Activated T-helper 2 cell treated with anti-CD3 and anti-CD28 coated beads, Interferon-gamma antibody, Interleukin-2, Interleukin-4, amounts not matched to agents 10 μg/mL and 5 μg/mL and 100 μg/mL, durations not matched to agents 14 hours and 24 hours and 36 hours (primary cell): ENCODE measurements at places on chromosomes 6 and 20.
A peak's percentile ranks its signal among the peaks of the same experiment; 100 is the strongest.

DNA sequence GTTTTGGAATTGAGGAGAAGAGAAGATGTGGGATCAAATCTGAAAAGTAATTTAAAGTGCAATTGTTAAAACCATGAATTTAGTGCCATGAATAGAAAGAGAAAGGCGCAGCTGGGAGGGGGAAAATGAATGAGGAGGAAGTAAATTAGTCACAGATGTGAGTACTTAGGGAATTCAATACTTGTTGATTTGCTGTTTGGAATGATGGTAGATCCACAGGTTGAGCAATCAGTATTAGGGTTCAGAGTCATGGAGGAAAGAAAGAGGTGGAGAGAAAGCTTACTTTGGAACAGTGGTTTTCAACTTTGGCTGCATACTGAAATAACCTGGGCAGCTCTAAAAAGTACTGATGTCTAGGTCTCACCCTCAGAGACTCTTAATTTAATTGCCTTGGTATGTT lies 229.7 kb upstream of the ASCC3 start:
- DNase-seq: no peak

- no peak for DNase-seq
These were observed 873.7 kb downstream of the KIF16B start for GRCh38 chr20:15699431-15700146.

GRCh38 chr6:33815854-33816253 lies 12.1 kb upstream of the MLN start:
- DNase-seq: no peak

DNA sequence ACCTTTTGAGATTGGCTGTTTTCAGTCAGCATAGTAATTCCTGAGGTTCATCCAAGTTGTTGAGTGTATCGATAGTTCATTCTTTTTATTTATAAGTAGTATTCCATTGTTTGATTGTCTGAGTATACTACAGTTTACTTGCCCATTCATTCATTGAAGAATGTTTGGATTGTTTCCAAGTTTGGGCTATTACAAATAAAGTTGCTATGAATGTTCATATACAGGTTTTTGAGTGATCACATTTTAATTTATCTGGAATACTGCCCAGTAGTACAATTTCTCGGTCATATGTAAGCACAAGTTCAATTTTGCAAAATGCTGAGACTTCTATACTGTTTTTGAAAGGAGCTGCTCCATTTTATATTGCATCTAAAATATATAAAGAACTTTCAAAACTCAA lies 14.2 kb upstream of the EPHA7 start:
- DNase-seq: no peak

- no peak for DNase-seq
These were observed 90.6 kb upstream of the CD83 start for GRCh38 chr6:14026831-14027539.

DNA sequence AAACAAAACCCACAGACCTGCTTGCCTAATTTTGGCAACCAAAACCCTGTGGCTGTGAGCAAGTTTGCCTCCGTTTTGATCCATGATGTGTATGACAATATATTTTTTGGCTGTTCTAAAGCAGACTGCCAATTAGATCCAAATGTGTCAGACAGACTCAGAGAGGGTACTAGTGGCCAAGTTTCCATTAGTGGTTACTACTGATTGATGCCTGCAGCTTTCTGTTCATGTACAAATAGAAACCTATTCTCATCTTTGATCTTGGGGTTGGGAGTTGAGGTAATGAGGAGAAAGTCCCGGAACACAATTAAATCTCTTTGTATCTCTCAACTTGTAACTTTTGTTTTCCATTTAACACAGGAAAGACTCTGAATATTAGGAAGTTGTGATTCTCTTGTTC lies 100.9 kb downstream of the RNF144B start:
- DNase-seq: no peak

- no peak for DNase-seq
These were observed 564.6 kb upstream of the AGPAT4 start for GRCh38 chr6:161838306-161839035.

DNA sequence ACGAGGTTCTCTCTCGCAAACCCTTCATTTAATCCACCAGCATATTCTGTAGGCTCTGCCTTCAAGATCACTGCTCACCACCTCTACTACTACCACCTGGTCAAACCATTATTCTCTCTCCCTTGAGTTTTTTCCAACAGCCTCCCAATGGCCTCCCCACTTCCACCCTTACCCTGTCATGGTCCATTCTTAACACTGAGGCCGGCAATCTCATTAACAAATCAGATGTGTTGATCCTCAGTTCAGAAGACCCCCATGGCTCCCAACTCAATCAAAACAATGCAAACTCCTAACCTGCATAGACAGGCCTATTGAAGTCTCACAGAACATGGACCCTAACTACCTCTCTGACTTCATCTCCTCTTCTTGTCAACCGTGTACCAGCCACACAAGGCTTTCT lies 2.2 kb downstream of the AURKA start:
- DNase-seq: no peak

DNA sequence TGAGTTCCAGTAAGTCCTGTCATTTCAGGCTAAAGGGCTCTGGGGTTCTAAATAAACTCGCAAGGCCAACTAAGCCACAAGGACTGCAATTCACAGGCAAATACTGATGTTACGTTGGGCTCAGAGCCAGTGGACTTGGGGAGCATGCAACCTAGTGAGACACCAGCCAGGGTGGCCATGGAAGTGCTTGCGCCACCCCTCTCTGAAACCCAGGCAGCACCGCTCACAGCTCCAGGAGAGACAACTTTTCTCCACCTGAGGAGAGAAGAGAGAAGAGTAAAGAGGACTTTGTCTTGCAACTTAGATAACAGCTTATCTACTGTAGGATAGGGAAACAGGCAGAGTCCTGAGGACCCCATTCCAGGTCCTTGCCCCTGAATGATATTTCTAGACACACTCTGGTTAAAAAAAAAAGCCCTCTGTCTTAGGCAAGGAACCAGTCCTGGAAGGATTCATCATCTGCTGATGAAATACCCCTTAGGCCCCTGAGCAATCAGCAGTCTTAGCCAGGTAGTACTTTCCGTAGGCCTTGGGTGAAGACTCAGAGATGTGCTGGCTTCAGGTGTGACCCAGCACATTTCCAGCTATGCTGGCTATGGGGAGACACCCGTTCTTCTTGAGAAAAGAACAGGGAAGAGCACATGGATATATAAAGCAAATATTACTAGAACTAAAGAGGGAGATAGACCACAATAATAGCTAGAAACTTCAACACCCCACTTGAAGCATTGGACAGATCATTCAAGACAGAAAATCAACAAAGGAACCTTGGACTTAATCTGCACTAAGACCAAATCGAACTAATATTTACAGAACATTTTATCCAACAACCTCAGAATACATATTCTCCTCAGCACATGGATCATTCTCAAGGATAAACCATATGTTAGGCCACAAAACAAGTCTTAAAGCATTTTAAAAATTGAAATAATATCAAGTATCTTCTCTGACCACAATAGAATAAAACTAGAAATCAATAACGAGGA lies 31.5 kb upstream of the TBC1D32 start:
- no peak for DNase-seq

DNA sequence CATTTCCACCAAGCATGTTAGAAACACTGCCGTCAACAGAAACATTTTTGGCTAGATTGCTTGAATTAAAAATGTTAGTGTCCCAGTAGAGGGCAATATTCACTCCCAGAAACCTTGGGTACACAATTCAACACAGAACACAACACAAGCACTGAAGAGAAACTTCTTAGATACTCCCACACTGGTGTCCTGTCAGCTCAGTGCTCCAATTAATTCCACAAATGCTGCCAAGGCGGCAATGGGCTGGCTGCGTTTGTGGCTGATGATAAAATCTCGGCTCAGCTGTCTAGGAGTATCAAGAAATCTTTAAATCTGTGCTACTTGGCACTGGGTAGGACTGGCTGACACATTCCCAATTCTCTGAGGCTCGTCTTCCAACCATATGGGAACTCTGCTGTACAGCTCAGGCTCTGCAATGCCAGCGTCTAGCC lies 39.3 kb downstream of the BEND3 start:
- DNase-seq: no peak

- no peak for DNase-seq
These were observed 206.4 kb upstream of the HDDC2 start for GRCh38 chr6:125507987-125508655.

- DNase-seq: no peak
These were observed 30.7 kb upstream of the RIN2 start for GRCh38 chr20:19727251-19727847.

GRCh38 chr6:14734416-14735340 lies 511.2 kb upstream of the JARID2 start:
- peak; percentile 35 for DNase-seq

- no peak for DNase-seq
These were observed at the start of gene JPH2 for GRCh38 chr20:44187054-44187771. Gene JPH2 (minus strand): TSS chr20:44187188. CDS start chr20:44186705, 483 bp downstream.

GRCh38 chr6:159116343-159116742 lies 52.9 kb upstream of the FNDC1 start:
- no peak for DNase-seq

DNA sequence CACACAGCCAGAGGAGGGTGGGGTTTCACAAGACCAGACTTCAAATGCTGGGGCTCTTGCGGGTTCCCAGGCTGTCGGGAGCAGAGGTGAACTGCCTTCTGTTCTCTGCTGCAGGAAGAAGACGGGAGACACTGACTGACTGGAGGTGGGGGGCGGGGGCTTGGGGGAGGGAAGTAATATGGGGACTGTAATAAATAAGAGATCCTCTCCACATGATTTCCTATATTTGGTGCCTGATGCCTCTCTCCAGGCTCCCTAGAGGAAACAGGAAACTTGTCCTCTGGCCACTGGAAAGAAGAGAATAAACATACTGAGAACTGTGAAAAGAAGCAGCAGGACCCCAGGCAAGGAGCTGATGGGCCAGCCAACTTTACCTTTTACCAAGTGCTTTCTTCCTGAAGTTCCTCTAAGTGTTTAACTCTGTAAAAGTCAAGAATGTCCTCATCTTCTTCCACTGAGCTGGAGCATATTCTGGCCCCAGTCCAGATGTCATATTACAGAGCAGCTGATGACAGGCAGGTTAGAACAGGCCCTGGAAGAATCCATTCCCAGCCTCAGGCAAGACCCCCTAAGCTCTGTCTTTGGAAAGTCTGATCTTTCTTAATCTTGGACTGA lies 33.2 kb upstream of the ADGRF5 start:
- DNase-seq: no peak

- DNase-seq: no peak
These were observed 118.8 kb downstream of the TINAG start for GRCh38 chr6:54426995-54427394.

DNA sequence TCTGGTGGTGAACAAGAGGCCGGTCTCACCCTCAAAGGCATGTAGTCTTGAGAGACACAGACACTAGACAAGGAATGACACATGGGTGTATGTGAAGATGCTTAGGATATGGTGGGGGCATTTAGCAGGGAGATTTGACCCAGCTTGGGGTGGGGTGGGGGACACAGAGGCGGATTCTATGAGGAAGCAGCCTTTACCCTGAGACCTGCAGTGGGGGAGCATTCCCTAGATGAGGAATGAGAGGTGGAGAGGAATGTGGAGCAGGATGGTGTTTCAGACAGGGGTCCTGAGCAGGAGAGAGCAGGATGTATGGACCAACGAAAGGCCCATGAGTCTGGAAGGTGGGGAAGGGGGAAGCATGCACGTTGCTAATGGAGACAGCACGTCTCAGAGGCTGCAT lies 57.8 kb downstream of the PHACTR3 start:
- no peak for DNase-seq

- DNase-seq: no peak
These were observed 85.7 kb downstream of the MLIP start for GRCh38 chr6:54196905-54197304.

GRCh38 chr20:32473231-32474008 lies 111.7 kb downstream of the NOL4L start:
- no peak for DNase-seq

GRCh38 chr6:22653980-22654610 lies 84.7 kb downstream of the HDGFL1 start:
- no peak for DNase-seq

- DNase-seq: no peak
These were observed 37.9 kb downstream of the SPATA2 start for GRCh38 chr20:49877386-49877921.

- DNase-seq: no peak
These were observed 9.5 kb downstream of the COQ3 start for GRCh38 chr6:99384507-99384906.

DNA sequence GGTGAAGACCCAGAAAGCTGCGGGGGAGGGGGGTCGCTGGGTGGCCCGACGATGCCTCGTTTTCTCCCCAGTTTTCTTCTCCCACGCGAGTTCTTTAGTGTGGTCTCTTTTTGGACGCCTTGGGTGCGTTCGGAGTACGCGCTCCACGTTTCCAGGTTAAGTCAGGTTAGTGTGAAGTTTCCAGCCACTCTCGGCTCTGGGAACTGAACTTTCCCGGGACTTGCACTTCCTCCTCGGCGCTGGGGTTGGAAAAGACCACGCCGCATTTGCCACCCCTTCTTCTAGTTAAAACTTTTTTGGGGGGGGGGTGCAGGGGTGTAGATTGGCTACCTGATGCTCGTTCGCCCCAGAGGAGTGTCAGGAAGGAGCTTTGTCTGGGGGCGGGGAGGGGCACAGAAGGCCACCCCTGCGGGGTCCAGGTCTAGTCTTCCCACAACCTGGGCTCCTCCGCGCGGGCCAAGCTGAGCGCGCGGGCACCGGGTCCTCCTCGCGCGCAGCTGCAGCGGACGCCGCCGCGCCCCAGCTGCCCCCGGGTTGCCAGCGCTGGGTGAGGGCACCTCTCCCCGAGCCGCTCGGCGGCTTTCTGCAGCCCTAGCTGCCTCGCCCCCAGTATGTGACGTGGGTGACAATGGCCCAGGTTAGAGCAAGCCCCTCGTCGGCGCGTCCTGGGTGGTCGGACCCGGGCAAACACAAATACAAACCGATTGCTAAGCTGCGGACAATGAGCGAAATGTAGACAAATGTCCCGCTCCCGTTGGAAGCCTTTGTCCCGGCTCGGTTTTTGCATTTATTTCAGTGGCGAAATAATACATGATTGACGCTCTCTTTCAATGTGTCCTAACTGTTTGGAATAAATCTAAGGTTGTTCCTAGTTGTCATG lies 1.7 kb upstream of the NKX2-2 start:
- DNase-seq: no peak

- DNase-seq: no peak
These were observed 31.4 kb upstream of the FUCA2 start for GRCh38 chr6:143542888-143543287.

- no peak for DNase-seq
These were observed 50.6 kb downstream of the TRAF3IP2 start for GRCh38 chr6:111555036-111555435.

DNA sequence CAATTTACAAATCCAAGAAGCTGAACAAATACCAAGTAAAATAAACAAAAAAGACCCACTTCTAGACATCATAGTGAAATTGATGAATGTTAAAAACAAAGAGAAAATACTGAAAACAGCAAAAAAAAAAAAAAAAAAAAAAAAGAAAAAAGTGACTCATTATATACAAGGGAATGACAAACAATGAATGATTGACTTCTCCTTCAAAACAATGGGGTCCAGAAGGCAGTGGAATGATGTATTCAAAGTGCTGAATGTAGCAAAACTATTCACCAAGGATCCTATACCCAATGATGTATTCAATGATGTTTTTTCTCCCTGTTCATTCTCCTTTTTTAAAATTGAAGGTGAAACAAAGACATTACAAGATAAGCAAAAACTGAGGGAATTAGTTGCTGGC lies 650.0 kb downstream of the UTRN start:
- DNase-seq: no peak
